RPMI7951 (cell line): ENCODE measurements at places on chromosomes 2 and 18.

- DNase-seq = no peak
Measured at GRCh38 chr2:60047944-60048525, 505.4 kb downstream of the BCL11A start.

DNA sequence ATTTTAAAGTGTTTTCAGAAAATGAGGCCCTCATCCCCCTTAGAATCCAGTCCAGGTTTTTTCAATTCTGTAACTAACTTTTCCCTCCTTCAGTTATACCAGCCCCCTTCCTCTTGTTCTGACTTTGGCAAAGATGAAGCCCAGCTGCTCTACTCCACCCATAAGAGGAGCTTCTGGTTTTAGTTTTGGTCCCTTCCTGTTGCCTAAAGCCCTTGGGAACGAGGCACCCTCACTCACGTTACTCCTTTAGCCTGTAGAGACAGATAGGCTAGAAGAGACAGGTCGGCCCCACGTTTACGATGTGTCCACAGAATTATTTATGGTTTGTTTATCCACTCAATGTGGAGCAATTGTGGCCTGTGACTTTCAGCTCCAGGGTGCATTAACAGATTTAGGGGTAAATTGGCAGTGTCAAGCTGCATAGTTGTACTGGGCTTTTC is 454.2 kb upstream of the TNP1 start:
- no peak for DNase-seq

- no peak for DNase-seq
Measured at GRCh38 chr2:163198972-163199371, 360.4 kb upstream of the KCNH7 start.

DNA sequence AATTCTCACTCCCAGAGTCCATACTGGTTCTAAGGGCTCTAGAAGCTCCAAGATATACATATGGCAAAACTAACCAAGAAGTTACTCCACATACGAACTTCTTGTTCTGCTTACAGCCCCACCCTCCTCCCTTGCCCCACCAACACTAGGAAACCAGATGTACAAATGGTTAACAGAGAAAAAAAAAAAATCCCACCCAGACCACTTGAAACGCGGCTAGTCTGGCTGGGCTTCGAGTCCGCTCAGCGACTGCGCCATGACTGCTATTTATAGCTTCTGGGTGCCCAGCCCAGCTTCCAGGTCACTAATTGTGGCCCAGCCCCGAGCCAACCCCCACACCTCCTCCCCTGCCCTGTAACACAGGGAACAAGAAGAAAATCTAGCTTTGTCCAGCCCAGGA is 47.0 kb upstream of the IHH start:
- no peak for DNase-seq

GRCh38 chr18:55400081-55400480 is 187.9 kb downstream of the TCF4 start:
- no peak for DNase-seq

- DNase-seq = no peak
Measured at GRCh38 chr2:20213651-20214565, 11.0 kb downstream of the SDC1 start.
